ENCODE measurements at places on chromosomes 13 and 19. TPM values are rescaled to one million over a fixed set of nuclear protein-coding genes. Genes with fewer than 3 reads are reported as not detected.

ZNF320 gene
- 22.7 TPM for total RNA-seq

POU2F2 gene
- total RNA-seq, result 0.34 TPM

OR10H1 gene
- total RNA-seq, result not detected

LILRB3 gene
- total RNA-seq, result not detected

C19orf67 gene
- total RNA-seq, result 0.14 TPM

CYP2A7 gene
- total RNA-seq, result not detected

TIMM29 gene
- total RNA-seq, result 28.3 TPM

POSTN gene
- total RNA-seq, result 1.0 TPM

FPR3 gene
- total RNA-seq, result not detected

DIRAS1 gene
- 0.34 TPM for total RNA-seq

PHLDB3 gene
- 20.8 TPM for total RNA-seq

FUT3 gene
- 14.2 TPM for total RNA-seq

RASIP1 gene
- total RNA-seq, result 0.71 TPM

AMER2 gene
- not detected for total RNA-seq

DAZAP1 gene
- 108 TPM for total RNA-seq

TRPM4 gene
- 22.2 TPM for total RNA-seq

PNMA8B gene
- total RNA-seq, result under 0.01 TPM

SLITRK6 gene
- 3.8 TPM for total RNA-seq

ZNF93 gene
- total RNA-seq, result 4.6 TPM

GARIN5A gene
- total RNA-seq, result 0.68 TPM
